ENCODE measurements at places on chromosomes 5 and 9.

DNA sequence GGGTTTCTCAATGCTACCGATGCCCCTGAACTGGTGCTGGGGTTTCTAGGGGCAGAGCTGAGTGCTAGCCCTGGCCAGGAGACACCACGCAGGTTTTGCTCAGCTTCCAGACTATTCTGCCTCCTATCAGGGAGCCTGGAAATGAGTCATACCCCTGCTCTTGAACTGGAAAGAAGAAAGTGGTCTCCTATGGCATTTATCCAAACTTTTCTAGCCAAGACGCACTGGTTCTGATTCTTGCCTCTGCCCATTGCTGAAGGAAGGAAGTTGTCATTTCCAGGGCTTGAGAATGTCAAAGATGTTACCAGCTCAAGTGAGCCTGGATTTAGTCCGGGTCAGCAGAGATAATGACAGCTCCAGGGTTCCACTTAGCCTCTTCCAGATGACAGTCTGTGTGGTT, 561.9 kb downstream of the CDK5RAP2 start:
- DNase-seq, result no peak

DNA sequence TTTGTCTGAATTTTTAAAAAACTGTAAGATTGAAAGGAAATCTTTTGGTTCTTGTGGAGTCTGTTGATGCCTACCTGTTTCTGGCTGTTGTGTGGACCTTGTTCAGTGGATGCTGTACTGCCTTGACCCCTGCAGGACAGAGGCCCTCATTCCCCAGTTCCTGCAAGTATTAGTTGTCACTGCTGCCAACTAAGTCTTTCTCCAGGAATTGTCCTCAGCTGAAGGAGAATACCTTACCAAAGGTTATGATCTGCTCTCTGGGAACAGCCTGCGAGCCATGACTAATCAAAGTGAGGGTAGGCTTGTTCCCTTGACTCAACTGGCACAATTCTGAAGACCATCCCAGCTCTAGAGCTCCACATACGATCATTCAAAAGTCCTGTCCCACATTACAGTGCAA, 145.3 kb upstream of the FST start:
- no peak for DNase-seq

GRCh38 chr5:51201024-51201423, 182.2 kb upstream of the ISL1 start:
- DNase-seq, result no peak

- peak; percentile 62 for DNase-seq
Measured at GRCh38 chr5:14628346-14628745, 36.2 kb upstream of the OTULIN start.

DNA sequence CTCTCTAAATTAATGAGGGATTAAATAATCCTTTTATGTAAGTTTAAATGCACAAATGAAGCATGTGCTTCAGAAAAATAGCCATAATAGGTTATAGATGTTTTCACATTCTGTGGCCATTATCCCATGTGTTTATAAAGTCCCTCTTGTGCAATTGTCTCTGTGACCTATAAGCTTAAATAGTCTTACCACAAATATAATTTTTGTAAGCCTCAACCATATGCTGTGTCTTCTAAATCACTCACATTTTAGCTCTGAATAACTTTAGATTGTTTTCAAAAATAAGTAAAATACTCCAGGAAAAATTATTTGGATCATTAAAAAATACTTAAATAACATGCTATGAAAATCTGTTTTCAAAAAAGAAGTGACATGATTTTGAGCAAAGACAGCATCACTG, 1894.7 kb downstream of the MAT2B start:
- DNase-seq, result no peak

DNA sequence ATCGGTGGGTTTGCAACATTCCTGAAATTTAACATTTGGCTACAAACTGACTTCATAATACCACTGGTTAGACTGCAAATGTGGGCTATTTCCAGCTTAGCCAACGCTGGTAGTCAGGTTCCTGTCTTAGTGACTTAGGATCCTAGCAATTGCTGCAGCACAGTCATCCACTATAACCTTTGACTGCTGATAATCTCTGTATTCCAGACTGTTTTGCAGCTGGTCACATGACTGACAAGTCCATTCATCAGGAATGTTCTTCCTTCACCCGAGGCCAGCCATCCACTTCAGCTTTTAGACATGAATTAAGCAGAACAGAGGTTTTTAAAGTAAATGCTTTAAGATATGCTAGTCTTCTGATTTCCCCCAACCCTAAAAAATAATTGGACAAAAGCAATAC, 425.9 kb upstream of the MPDZ start:
- no peak for DNase-seq

DNA sequence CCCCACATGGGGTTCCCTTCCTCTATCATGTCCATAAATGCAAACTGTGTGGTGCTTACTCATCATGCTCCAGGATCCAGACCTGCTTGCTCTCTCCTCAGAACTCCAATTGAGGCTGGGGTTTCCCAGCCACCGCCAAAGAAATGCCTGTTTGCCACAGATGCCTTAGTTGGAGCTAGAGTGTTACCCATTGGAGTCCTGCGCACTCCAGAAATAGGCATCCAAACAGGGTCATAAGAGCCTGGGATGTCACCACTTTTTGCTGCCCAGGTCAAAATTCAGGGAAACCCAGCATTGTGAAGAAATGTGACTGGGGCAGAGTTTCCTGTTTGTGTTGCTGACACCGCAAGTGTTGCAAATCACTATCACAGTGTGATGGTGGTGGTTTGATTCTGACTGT, 60.7 kb upstream of the SPDL1 start:
- no peak for DNase-seq

DNA sequence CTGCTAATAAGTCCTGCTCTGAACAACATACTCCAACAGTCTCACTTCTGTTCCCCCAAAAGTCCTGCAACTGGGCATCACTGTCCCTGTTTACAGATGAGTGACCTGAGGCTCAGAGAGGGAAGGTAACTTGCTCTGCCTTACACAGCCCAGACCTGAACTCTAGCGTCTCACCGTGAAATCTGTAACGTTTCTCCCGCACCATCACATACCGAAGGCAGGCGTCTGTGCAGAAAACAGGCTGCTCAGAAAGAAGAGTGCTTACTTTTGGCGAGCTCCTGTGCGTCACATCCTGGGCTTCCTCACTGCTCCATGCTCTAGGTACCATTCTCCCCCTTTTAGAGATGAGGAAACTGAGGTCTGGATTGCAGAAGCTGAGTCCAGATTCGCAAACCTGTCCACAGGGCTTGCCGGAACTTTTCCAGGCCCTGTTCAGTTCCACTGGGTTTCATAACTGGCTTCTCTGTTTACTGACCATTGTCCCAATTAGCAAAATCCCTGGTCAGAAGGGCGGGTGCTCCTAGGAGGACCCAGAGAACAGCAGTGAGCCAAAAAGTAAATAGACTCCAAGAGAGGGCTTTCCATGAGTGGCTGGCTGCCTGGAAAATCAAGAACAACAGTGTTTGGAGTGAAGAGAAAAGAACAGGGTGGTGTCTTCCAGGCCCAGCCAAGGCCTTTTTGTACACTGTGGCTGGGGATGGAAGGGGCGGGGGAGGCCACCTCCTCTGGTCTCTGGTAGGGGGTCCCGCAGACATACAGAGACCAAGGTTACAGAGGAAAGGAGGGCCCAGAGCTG, 27.1 kb downstream of the GSN start:
- DNase-seq, result no peak

GRCh38 chr9:126312584-126313551, 13.8 kb upstream of the MVB12B start:
- DNase-seq, result no peak

- no peak for DNase-seq
Measured at GRCh38 chr5:135013445-135013844, 20.6 kb downstream of the PITX1 start.

DNA sequence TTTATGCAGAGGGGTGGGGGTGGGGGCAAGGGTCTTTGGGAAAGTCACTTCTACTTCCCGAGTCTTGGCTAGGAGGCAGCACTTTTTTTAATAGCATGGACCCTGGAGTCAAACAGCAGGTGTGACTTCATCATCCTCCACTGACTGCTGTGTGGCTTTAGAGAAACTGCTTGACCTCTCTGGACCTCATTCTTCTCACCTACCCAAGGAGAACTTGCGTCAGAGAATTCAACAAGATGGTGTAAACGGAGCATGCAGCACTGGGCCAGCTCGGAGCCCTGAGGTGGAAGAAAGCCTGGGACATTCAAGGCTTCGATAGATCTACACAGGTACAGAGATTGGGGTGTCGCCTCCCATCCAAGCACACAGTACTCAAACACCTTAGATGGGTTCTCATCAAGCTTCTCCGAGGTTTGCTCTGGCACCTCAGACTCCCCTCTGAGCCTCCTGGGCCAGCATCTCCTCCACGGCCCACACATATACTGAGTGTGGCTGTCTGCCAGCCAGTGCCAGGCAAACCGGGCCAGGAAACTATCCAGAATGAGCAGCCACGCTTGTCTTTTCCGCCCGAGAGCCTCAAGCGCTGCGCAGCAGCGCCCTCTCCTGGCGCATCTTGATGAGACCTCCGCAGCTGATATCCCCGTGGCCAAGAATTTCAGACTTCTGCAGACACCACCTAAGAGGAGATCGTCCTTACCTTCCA, 4.6 kb upstream of the SLC25A48 start:
- peak; percentile 64 for DNase-seq

DNA sequence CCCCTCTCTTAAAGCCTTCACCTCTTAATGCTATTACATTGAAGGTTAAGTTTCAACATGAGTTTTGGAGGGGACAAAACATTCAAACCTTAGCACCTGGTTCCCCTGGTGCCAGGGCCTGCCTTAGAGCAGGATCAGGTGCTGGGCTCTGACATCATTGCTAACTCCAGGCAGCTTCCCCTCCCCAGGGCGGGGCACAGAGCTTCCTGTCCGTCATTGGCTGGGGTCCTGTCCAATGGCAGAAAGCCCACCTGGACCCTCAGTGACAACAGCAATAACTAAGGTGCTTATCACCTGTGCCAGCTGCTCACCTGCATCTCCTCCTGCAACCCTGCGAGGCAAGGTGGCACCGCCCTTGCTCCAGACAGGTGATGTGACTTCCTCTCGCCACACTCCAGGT, 177.4 kb downstream of the NSG2 start:
- no peak for DNase-seq

- no peak for DNase-seq
Measured at GRCh38 chr5:155136216-155136850, 122.8 kb downstream of the KIF4B start.

GRCh38 chr9:7027996-7028395, 270.2 kb downstream of the KDM4C start:
- DNase-seq, result no peak

DNA sequence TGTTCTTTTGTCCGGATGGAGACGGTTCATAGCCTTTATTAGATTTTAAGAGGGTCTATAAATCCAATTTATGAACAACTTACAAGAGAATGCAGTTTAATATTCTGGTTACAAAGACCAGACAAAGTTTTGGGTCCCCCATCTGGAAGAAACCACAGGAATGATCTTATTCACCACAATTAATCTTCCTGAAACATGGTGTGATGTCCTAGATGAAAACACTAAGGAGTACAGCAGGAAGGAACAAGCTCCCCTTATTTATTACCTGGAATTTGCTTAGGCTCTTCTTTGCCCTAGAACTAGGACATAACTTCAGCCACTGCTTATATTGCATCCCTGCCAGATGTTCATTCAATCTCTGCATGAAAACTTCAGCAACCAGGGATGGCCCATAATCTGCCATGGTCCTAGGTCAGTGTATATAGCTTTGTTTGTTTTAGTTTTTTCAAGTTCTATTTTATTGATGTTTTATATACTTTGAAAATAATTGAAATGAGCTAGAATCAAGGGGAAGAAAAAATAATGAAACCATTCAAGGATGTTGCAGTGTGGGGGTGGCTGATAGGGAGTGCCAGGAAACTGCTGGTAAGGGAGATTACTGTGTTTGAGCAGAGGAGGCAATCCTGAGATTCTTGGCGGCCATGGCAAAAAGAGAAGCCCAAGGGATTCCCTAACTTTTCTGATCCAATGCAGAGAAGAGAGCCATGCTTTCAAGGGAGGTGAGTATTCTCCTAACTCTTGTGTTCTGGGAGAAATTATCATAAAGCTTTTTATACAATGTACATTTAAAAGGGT, 16.8 kb downstream of the TXNDC8 start:
- no peak for DNase-seq

DNA sequence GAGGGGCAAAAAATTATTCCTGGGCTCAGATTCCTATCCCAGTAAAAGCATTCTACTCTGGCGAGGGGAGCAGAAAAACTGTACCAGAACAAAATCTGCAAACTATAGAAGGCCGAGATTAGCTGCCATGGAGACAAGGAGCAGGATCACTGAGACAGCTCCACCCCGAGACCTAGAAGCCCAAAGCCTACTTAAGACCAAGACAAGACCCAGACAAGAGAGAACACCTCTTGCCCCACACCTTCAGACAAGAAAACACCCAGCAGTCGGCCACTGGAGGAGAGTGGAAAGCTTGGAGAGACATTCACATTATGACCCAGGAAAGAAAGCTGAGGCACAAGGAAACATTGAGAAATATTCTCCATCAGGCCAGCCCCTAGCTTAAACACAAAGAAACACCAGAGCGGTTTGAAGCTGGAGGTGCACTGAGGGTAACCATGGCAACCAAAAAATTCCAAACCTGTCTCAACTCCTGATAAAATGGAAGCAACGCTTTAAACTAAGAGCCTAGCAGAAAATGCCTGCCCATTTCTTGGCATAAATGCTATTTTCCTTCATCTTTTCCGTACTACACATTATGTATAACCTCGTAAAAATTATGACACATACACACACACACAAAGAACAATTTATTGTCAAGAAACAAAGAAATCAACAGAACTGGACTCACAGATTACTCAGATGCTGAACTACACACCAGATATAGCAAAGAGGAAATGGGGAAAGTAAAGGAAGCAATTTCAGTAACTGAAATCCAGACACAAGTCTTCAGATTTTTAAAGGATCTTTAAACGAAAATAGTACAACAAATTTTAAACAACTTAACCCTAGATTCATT, 53.8 kb upstream of the FTMT start:
- no peak for DNase-seq

DNA sequence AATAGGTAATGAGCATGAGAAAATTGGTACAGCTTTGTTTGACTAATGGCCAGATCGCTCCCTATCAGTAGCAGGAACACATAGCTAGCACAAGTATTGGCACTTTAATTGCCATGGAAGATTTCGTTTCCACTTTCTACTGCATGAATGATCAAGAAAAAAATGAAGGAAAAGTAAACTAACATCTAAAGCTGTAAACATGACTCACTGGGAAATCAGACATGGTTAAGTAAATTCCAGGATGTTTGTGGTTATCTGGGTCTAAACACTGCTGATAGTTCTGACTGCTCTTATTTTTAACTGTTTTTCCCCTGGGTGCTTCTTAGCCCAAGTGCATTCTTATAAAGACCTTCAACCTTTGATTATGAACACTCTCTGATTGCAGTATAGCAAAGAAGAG, 388.9 kb downstream of the NR2F1-AS1 start:
- no peak for DNase-seq

GRCh38 chr9:114177423-114178064, 22.2 kb downstream of the COL27A1 start:
- DNase-seq, result no peak

GRCh38 chr5:56461584-56461983, 228.5 kb upstream of the ANKRD55 start:
- DNase-seq, result no peak

All from activated CD4-positive, alpha-beta memory T cell treated with anti-CD3 and anti-CD28 coated beads for 36 hours (primary cell).